Thoracic aorta endothelial cell (primary cell): ENCODE measurements at places on chromosomes 5 and 9. TPM values are rescaled to one million over a fixed set of nuclear protein-coding genes. Genes with fewer than 3 reads are reported as not detected.

The OLFML2A gene
- 0.07 TPM in 1 of 2 replicates, not detected in the other for total RNA-seq

The HAVCR2 gene
- under 0.01 and 0.07 TPM in 2 replicates for total RNA-seq

The MAMDC2 gene
- total RNA-seq, result 8.1 and 20.5 TPM in 2 replicates

The ZNF879 gene
- total RNA-seq, result 3.6 and 6.0 TPM in 2 replicates

The SPOCK1 gene
- 139 and 216 TPM in 2 replicates for total RNA-seq
